Ovary (tissue), 10 donors: ENCODE measurements at places on chromosomes 12 and 14. TPM values are rescaled to one million over a fixed set of nuclear protein-coding genes. Genes with fewer than 3 reads are reported as not detected.

DNA sequence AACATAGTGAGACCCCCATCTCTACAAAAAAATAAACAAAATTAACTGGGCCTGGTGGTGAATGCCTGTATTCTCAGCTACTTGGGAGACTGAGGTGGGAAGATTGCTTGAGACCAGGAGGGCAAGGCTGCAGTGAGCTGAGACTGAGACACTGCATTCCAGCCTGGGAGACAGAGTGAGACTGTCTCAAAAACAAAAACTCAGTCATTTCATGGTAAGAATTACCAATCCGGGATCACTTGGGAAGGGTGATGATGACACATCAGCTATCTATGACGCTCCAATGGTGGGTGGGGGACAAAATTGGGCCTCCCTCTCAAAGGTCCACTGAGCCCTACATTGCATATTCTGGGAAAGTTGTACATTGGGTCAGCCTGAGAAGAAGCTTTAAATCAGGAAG, 47.7 kb downstream of the SERPINA3 start:
- H3K27me3 ChIP-seq: no peaks in the 10 kb centered on the region
- no peak for DNase-seq
- H3K27ac ChIP-seq: no peak overlapping the region
- no peaks in the 10 kb centered on the region for H3K4me1 ChIP-seq

DNA sequence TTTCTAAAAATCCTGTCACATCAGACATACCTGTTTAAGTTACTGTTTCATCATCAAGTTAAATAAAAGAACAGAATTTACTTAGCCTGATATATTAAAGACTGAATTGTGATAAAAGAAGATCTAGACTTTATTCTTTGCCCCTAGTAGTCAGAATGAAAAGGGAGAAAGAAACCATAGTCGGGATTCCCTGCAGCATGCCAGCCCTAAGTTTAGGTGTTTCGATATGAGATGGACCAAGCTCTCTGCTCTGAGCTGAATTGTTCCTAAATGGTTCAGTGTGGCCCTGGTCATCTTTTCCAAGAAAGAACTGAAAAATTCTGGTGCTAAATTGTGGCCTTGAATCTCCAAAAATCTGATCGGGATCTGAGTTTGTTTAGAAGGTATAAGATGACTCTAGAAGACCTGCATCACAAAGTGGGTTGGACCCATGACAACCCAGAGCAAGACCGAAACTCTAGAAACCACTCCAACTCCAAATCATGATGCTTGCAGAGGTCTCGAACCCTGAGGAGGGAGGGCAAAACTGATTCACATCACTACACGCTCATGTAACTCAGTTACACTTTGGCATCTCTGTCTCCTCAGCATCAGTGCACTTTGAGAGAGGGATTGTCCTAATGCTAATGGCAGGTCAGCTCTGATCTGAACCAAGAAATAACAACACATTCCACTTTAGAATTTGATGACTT, 15.7 kb downstream of the PTGER2 start:
- H3K4me1 ChIP-seq: peaks cover 7% of the 10 kb centered on the region
- DNase-seq: no peak

DNA sequence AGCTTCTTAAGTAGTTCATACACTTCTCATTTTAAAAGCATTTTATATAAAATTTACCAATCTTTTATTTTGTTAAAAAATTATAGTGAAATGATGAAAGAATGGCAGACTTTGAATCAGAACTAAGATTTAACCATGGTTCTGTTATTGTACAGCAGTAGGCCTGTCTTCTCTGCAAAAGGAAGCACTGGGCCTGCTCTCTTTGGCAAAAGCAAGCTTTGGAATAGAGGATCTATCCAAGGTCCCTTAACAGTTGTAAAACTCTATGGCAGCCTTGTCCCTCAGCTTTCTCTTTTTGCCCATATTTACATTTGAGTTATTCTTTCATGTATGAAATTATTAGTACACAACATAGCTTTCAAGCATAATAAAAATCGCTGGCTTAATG, 82.8 kb downstream of the PLEKHG7 start:
- no peak overlapping the region for H3K27ac ChIP-seq
- no peak for DNase-seq

DNA sequence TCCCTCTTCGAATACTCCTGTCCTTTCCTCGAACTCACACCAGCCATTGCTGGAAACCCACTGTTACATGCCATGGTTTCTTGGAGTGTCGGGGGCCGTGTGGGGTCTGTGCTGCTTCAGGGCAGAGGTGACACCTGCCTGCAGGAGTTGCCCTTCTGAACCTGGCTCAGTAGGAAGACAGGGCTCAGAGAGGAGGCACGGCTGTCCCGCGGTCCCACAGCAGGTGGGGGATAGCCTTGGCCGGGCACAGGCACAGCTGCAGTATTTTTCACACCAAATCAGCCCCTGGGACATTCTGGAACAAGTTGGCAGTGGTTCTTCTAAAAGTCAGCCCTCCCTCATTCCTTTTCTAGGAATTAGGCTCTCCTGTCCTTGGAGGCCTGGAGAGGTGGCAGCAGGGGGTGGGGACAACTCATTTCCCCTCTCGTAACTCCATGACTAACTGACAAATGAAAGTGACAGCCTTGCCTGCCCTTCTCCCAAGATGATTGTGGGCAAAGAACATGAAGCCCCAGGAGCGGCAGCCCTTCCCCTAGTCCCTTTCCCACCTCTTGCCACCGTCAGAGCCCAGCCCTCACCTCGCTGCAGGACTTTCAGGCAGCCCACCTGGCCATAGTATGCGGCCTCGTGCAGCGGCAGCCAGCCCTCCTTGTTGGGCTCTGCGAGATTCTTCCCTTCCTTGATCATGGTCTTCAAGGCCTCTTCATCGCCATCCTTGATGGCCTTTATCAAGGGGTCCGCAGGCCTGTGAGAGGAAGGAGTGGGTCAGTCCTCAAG, 22.4 kb downstream of the ASB2 start:
- H3K36me3 ChIP-seq: no peaks in the 10 kb centered on the region
- no peak for DNase-seq
- H3K4me3 ChIP-seq: no peak overlapping the region
- no peaks in the 10 kb centered on the region for H3K27me3 ChIP-seq

- H3K27me3 ChIP-seq: no peaks in the 10 kb centered on the region
- H3K4me3 ChIP-seq: no peak overlapping the region
- no peaks in the 10 kb centered on the region for H3K4me1 ChIP-seq
- DNase-seq: no peak
- no peaks in the 10 kb centered on the region for H3K36me3 ChIP-seq
- H3K27ac ChIP-seq: no peak overlapping the region
Measured at GRCh38 chr14:63383776-63384367, 65.1 kb upstream of the GPHB5 start.

DNA sequence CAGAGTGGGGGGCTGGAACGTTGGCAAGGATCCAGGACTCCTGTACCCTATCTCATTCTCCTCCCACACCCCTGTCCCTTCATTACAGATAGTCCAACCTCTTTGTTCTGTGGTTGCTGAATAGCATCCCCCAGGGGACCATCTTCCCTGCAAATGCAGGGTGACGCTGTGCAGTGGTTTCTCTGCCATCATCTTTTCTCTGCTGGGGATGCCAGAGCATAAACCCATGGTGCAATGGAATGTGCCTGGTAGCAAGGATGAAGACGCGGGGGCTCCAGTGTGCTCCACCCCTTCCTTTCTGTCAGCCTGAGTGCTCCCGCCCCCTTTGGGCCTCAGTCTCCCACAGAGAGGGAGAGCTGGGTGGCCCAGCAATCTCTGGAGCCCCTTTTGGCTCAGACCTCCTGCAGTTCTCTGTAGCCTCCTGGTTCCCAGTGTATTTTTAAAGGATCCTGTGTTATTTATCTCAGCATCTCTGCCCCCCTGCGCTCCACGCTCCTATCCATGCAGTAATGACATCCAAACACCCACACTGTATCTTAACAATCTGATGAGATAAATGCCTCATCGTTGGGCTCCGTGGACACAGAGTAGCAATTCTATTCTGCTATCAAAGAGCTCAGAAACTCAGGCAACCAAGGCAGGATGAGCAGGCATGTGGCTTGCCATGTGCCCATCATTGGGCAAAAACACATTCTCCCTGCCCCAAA, 212.8 kb downstream of the CACNA1C start:
- H3K36me3 ChIP-seq: no peaks in the 10 kb centered on the region
- no peak overlapping the region for H3K27ac ChIP-seq
- no peak overlapping the region for H3K4me3 ChIP-seq
- DNase-seq: no peak
- no peaks in the 10 kb centered on the region for H3K4me1 ChIP-seq

DNA sequence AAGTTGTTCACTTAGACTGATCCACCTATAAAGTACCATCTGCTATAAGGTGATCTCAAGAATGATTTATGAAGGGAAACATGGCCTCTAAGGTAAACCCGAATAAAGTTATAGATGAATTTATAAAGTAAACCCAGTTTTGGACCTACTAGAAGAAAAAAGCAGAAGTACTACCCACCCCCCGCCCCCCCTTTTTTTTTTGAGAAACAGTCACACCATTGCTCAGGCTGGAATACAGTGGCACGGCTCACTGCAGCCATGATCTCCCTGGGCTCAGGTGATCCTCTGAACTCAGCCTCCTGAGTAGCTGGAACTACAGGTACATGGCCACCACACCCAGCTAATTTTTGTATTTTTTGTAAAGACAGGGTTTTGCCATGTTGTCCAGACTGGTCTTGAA, 3.9 kb downstream of the ENTPD5 start:
- no peak overlapping the region for H3K27ac ChIP-seq
- no peaks in the 10 kb centered on the region for H3K36me3 ChIP-seq
- no peaks in the 10 kb centered on the region for H3K27me3 ChIP-seq

- H3K27me3 ChIP-seq: no peaks in the 10 kb centered on the region
- no peaks in the 10 kb centered on the region for H3K36me3 ChIP-seq
Measured at GRCh38 chr14:63453443-63453936, 89.7 kb downstream of the PPP2R5E start.

- no peaks in the 10 kb centered on the region for H3K36me3 ChIP-seq
- no peaks in the 10 kb centered on the region for H3K4me1 ChIP-seq
- no peak for DNase-seq
- H3K27ac ChIP-seq: no peak overlapping the region
- no peaks in the 10 kb centered on the region for H3K27me3 ChIP-seq
Measured at GRCh38 chr12:46219877-46220655, 48.8 kb downstream of the SLC38A1 start.

DNA sequence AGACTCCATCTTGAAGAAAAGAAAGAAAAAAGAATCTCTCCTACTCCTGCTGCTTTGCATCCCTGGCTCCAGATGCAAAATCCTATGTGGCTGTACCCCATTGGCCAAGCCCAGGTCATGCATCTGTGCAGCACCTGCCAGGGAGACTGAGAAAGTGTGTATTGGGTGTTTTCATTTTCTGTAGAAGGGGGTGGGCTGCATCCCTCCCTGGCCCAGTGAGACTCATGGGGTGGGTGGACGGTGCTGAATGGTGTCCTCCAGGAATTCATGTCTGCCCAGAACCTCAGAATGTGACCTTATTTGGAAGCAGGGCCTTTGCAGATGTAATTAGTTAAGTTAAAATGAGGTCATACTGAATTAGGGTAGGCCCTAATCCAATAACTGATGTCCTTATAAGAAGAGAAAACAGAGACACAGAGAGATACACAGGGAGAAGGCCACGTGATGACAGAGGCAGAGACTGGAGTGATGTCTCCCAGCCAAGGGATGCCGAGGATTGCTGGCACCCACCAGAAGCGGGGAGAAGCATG, 23.2 kb downstream of the MOAP1 start:
- no peak overlapping the region for H3K27ac ChIP-seq
- no peaks in the 10 kb centered on the region for H3K27me3 ChIP-seq
- no peak overlapping the region for H3K4me3 ChIP-seq
- no peaks in the 10 kb centered on the region for H3K36me3 ChIP-seq
- no peaks in the 10 kb centered on the region for H3K4me1 ChIP-seq

DNA sequence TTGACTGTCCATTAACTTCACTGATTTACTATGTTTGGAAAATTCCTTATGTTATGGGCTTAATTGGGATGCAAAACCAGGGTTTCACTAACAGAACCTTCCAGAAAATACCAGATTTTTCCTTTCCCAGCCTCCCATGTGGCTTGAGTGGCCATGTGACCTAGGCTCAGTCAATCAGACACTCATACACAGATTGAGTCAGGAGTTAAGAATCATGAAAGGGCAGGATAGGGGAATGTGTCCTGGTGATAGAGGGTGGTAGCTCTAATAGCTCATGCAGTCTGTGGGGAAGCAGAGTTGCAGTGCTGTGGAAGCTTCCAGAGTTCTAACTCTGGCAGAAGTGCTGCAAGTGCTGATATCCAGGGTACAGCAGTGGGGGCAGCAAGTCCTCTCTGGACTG, 134.1 kb upstream of the IFNG-AS1 start:
- no peak overlapping the region for H3K4me3 ChIP-seq
- no peaks in the 10 kb centered on the region for H3K4me1 ChIP-seq
- DNase-seq: no peak
- no peak overlapping the region for H3K27ac ChIP-seq
- H3K36me3 ChIP-seq: no peaks in the 10 kb centered on the region

The GPR68 gene
- 0.57 TPM for total RNA-seq

The ANAPC7 gene
- total RNA-seq: 35.0 TPM

The LHX5 gene
- not detected for total RNA-seq

The DNAI7 gene
- total RNA-seq: 3.2 TPM

The NGDN gene
- total RNA-seq: 39.4 TPM
